NAMALWA (cell line): ENCODE measurements at places on chromosomes 2 and 18.

- no peak for DNase-seq
Measured at GRCh38 chr2:127633556-127634065, 12.3 kb upstream of the GPR17 start.

DNA sequence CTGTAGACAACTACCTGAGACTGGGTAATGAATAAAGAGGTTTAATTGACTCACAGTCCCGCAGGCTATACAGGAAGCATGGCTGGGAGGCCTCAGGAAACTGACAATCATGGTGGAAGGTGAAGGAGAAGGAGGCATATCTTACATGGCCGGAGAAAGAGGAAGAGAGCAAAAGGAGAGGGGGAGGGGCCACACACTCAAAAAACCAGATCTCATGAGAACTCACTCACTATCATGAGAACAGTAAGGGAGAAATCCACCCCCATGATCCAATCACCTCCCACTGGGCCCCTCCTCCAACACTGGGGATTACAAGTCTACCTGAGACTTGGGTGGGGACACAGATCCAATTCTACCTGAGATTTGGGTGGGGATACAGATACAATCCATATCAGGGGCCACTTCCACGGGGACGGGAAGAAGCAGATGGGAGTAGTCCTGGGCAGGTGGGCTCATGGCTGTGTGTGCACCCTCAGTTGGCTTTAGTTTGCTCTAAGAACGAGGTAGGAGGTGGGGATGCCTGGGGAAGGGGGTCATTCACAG, 9.9 kb downstream of the MAB21L4 start:
- no peak for DNase-seq

GRCh38 chr2:158841850-158842249, 46.7 kb downstream of the DAPL1 start:
- DNase-seq: no peak

DNA sequence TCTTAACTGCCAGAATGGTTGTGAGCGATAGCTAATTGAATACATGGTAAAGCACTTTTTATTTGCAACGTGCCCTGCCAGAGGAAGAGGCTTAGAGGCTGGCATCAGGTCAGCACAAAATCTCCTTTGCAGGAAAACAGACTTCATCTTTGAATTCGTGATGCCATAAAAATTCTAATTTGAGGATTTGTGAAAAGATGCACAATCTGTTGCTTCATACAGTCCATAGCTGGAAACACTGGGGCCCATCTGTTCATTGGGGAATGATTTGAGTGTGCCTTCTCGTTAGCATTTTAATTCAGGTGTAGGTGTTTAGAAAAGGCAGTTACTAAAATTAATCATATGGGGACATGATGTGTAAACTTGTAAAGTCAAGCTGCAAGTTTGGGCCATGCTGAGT, 876.0 kb downstream of the SLC4A3 start:
- no peak for DNase-seq

DNA sequence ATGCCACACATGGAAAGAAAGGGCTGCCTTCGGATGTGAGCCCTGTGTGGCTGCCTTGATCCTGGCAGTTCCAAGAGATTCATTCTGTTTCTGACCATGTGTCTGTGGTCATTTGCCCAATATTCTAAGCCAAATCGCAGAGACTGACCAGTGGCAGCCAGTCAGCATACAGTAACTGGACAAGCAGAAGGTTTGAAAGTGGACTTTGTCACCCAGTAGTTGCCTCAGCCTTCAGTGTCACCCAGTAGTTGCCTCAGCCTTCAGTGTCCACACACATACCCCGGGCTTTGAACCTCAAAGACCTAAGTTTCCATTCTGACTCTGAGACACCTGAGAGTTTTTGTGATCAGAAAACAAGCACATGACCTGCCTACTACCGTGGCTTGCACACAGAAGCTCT, 5.0 kb downstream of the RFX8 start:
- no peak for DNase-seq

- no peak for DNase-seq
Measured at GRCh38 chr18:43046322-43046721, 69.2 kb downstream of the RIT2 start.

DNA sequence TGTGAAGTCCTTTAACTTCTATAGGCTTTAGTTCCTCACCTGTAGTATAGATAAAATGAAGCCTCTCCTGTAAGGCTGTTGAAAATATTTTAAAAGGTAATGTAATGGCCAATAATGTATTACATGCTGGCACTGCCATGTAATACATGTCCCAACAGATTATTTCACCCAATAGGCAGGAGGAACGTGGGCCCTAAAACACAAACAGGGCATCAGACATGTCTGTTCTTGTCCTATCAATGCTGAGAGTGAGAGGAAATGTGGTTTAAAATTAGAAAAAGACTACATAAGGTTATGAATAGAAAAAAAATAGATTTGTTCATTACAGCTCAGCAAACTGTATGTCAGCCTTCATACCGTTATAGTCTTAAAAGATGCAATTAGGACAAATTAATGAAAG, 492.7 kb upstream of the DDX18 start:
- DNase-seq: no peak

DNA sequence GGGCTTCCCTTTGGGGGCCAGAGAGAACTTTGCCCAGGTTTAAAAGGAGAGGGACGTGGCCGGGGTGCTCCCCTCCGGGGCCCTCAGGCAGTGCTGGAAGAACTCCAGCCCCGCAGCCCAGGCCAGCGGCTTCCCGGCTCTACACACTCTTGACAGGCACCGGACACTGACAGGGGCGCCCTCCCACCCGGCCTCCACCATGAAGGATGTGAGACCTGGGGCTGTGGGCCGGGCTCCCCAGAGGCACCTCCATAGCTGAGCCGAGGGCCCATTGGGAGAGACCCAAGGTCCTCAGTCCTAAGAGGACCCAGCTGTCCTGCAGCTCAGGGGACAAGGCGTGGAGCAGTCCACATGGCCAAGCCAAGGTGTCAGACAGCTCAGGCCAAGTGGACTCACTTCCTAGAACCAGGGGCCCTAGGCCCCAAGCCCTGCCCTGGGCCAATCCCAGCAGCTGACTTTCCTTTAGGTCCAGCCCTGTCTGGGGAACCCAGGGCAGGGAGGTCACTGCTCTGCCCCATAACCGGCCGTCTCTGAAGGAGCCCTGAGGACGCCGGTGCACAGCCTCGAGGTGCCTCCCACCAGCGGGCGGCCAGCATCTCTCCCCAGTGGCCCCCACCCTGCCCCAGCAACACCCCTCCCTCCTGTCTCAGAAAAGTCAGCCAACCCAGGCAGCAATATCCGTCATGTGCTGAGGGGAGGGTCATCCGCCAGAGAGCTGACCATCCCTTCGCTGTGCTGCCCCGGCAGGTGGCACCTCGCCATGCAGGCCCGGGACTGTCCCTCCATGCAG, 51.8 kb downstream of the BIN1 start:
- no peak for DNase-seq

GRCh38 chr2:55225481-55226020, 6.5 kb downstream of the CLHC1 start:
- no peak for DNase-seq

GRCh38 chr2:201860636-201861066, 54.3 kb downstream of the CDK15 start:
- peak; percentile 81 for DNase-seq

- DNase-seq: no peak
Measured at GRCh38 chr2:174176898-174177297, 71.4 kb downstream of the OLA1 start.

GRCh38 chr18:29849144-29849543, 1193.4 kb downstream of the DSC3 start:
- DNase-seq: no peak

DNA sequence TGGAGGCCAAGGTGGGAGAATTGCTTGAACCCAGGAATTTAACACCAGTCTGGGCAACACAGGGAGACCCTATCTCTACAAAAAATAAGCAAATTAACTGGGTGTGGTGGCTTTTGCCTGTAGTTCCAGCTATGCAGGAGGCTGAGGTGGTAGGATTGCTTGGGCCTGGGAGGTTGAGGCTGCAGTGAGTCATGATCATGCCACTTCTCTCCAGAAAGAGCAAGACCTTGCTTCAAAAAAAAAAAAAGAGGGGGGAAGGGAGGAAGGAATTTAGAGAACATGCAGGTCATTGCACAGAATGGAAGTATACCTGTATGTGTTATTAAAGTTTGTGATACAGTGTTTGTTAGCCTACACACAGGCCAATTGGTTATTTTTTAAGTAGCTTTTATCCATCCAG, 25.8 kb downstream of the PKP4 start:
- no peak for DNase-seq

DNA sequence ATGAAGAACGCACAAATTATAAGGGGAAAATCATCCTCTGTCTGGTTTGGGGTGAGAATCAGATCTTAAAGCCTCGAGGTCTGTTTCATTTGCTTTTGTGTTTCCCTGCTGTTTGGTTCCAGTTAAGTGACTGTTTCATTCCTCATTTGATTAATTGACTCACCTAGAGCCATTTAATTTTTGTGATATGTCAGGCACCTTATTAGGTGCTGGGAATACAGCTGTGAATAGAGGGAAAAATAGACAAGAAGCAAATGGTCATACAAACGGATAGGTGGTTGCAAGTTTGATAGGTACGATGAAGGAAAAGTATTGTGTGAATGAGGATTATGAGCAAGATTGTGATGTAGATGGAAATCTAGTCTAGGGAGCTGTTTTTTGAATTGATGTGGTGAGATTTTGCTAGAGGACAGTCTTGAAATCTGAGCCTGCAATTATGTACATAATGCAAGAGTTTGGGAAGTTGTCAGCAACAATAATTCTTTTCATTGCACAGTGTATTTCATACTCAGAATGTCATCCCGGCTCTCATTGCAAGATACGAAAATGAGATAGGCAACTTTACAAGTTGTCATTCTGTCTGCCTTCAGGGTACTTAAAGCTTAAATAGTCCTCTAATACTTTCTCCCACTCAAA, 2.2 kb downstream of the ACSL3 start:
- DNase-seq: no peak

DNA sequence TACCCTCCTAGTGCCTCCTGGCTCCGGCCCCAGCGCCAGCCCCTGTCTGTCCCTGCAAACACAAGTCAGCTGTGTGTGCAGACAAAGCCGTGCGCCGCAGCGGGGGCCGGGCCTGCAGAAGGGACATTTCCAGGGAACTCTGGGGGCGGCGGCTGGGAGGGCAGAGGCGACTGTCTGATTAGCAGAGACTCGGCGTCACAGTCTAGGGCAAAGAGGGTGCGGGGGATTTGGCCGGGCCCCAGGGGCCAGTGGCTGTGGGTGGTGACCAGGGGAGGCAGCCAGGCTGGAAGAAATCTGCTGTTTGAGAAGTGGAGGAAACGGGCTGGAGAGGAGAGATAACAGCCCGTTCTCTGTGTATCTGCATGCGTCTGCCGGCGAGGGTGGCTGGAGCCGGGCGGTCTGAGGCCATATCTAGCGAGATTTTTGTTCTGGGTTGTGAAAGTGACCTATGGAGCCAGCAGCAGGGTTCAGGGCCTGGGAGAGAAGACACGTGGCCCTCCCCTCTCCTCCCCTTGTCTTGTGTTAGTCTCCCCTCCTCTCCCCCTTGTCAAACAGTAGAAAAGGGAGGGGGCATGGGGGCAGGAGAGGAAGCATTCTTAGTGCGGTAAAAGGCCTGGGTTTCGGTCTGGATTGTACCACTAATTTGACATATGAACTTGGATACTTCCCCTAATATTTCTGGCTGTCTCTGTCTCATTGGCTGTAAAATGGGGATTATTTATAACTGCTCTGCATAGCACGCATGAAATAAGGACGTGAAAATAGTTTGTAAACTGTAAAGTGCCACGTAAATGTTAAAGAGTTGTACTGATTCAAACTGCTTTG, 169.4 kb downstream of the SMAD7 start:
- no peak for DNase-seq

DNA sequence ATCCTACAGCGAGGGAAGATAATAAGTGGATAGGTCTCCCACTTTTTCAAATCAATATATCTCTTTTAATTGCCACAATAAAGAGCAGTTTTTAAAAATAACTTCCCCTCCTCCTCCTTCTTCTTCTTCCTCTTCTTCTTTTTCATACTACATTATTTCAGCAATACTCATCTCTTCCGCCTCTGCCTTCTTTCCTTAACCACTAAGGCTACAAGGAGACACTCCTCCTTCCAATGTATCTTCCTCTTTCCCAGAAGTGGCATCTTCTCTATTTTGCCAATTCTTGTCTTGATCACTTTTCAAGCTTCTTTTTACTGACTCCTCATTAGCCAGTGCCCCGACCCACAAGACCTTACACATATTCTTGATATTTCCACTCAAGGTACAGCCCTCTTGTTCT, 546.6 kb upstream of the CHAC2 start:
- no peak for DNase-seq

GRCh38 chr2:63590626-63591408, 2.1 kb downstream of the MDH1 start:
- DNase-seq: peak; percentile 90

DNA sequence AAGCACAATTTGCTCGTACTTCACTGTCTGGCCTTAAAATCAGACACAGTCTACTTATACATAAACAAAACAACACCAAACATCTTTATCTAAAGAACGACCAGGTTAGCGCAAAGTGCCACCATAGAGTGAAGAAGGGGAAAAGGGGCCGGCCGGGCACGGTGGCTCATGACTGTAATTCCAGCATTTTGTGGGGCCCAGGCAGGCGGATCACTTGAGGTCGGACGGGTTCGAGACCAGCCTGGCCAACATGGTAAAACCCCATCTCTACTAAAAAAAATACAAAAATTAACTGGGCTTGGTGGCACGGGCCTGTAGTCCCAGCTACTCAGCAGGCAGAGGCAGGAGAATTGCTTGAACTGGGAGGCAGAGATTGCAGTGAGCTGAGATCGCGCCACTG, 118.5 kb upstream of the RIOK3 start:
- DNase-seq: no peak

DNA sequence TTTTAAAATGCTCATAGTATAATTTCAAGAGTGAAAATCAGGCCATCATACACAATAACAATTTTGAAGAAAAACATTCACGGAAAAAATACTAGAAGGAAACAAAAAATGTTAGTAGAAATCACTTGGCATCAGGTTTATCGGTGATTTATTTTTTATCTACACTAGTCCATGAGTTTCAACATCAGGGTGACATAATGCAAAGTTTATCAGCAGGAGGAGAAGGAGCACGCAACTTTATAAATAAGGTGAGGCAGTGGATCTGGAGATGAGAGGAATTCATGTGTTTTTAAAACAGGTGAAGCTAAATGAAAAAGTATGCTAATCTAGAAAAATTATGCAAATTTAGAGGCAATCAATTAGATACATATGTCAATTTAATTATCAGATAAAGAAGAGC, 54.2 kb downstream of the MGAT4A start:
- DNase-seq: no peak

- no peak for DNase-seq
Measured at GRCh38 chr2:136298631-136299030, 180.7 kb upstream of the CXCR4 start.

- peak; percentile 60 for DNase-seq
Measured at GRCh38 chr2:51710222-51710621, 678.3 kb upstream of the NRXN1 start.

- DNase-seq: no peak
Measured at GRCh38 chr18:37393945-37394609, 171.5 kb downstream of the CELF4 start.
